ENCODE measurements at places on chromosomes 2 and 18.

GRCh38 chr2:113703386-113704299 lies 52.8 kb downstream of the SLC35F5 start:
- H3K27me3 ChIP-seq = no peaks in the 10 kb centered on the region
- H3K36me3 ChIP-seq = peaks cover 17% of the 10 kb centered on the region
- H3K4me1 ChIP-seq = peaks cover 11% of the 10 kb centered on the region
- H3K4me3 ChIP-seq = no peak overlapping the region

DNA sequence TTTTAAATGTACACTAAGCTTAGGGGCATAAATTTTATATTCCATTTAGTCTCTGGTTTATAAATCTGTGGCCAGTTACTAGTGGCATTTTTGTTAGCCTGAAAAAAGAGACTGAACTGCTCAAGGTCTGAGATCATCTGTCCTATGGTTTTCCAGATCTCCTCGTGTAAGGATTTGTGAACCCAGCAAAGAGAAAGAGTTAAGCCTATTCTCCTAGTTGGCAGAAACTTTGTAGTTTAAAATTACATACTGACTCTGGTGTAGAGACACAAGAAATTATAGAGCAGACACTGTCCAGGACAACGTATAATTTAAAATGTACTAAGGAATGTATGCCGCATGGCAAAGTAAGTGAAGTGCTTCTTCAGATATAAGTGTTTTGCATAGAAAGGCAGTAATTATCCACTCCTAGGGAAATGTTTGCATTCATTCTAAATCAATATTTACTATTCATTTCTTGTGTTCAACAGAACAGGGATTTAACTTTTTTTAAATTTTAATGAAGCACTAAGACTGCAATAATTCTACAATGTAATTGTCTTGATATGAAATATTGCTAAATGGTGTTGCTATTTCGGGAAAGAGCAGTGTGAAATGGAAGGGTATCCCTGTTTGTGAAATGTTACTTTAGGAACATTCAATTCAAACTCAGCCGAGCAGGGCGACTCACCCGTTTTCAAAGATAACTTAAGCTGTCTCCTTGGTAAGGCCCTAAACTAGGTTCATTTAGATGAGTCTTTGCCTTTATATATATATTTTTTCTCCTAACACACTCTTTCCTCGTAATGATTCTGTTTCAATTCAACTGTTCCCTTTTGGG lies 508.4 kb upstream of the ZEB2 start:
- DNase-seq = no peak
- no peaks in the 10 kb centered on the region for H3K36me3 ChIP-seq
- no peaks in the 10 kb centered on the region for H3K27me3 ChIP-seq
- no peak overlapping the region for H3K4me3 ChIP-seq
- H3K4me1 ChIP-seq = no peaks in the 10 kb centered on the region

- no peak for DNase-seq
- no peaks in the 10 kb centered on the region for H3K27me3 ChIP-seq
These were observed 17.5 kb downstream of the ACAA2 start for GRCh38 chr18:49795612-49796552.

- no peak overlapping the region for H3K4me3 ChIP-seq
- H3K27ac ChIP-seq = no peak overlapping the region
- H3K27me3 ChIP-seq = no peaks in the 10 kb centered on the region
- DNase-seq = no peak
These were observed 2.0 kb downstream of the IL1A start for GRCh38 chr2:112782234-112782799.

DNA sequence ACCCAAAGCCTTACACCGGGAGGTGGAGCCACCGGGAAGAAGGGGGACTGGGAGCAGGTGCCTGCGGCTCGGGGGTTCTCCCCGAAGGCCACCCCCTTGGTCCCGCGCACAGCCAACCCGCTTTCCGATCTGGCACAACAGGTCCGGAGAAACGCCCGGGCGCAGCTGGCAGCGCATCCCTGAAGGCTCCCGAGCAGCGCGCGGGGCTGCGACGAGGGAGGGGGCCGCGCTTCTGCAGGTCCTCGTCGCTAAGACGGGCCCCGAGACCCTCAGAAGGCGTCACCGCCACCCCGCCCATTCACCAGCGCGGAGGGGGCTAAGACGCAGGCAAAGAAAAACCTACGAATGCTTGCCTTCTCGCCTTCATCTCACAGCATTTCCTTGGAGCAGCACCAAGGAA lies 1.8 kb downstream of the CBLN2 start:
- no peaks in the 10 kb centered on the region for H3K4me1 ChIP-seq
- peaks cover 59% of the 10 kb centered on the region for H3K27me3 ChIP-seq
- no peak overlapping the region for H3K27ac ChIP-seq

- peaks cover 34% of the 10 kb centered on the region for H3K36me3 ChIP-seq
- no peak overlapping the region for H3K27ac ChIP-seq
- peaks cover 100% of the 10 kb centered on the region for H3K4me1 ChIP-seq
- no peaks in the 10 kb centered on the region for H3K27me3 ChIP-seq
- DNase-seq = no peak
These were observed 10.8 kb downstream of the FOSL2 start for GRCh38 chr2:28403370-28403956.

Data from heart right ventricle (tissue), 16 donors.